ENCODE measurements at places on chromosomes 11 and 22.
A peak's percentile ranks its signal among the peaks of the same experiment; 100 is the strongest.

GRCh38 chr22:33382436-33382835, 324.3 kb upstream of the SYN3 start:
- no peak for DNase-seq

- no peak for DNase-seq
These were observed 1046.9 kb downstream of the BRD1 start for GRCh38 chr22:48780597-48781277.

- no peak for DNase-seq
These were observed 10.5 kb upstream of the NFAM1 start for GRCh38 chr22:42442748-42443147.

- DNase-seq: peak; percentile 1
These were observed 1.3 kb upstream of the CLDN25 start for GRCh38 chr11:113778111-113778910.

DNA sequence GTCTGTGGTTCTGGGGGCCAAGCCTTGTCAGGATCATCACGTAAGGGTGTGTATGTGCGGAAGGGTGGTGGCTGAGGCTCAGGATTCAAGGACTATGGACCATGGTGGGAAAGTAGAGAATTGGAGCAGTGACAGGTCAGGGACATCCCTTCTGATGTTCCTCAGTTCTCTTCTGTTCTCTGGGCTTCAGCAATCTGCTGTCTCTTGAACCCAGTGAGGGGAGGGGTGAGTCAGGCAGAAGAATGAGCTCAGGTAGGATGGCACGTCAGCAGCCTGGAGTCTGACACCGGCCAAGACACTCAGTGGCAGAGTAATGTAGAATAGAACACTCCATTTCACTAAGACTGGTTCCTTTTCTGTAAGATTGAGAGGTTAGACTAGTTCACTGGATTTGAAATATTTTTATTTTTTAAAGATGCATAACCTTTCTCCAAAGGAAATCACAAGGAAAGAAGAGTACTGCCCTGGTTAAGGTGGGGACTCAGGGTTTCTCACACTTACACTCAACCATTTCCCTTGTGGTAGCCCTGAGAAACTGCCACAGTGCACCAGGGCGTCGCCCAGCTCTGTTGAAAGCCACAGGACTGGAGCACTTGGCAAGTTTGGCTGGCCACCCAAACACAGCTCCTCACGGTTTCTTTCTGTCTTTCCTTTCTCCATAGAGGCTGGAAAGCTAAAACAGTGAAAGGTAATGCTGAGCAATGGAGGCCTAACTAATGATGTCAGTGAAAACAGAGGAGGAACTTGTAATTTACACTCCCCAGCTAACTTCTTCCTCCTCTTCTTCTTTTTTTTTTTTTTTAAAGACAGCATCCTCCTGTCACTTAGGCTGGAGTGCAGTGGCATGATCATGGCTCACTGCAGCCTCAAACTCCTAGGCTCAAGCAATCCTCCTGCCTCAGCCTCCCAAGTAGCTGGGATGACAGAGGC, 23.1 kb upstream of the MICAL2 start:
- peak; percentile 49 for DNase-seq
